ENCODE measurements at places on chromosomes 5 and 9. TPM values are rescaled to one million over a fixed set of nuclear protein-coding genes. Genes with fewer than 3 reads are reported as not detected.

NAIF1 gene
- total RNA-seq: 10.4 TPM

INSL4 gene
- not detected for total RNA-seq

SAXO1 gene
- total RNA-seq: 0.24 TPM

EQTN gene
- total RNA-seq: 0.78 TPM

CTXN3 gene
- total RNA-seq: not detected

SPARC gene
- total RNA-seq: 2,608 TPM

LRRC26 gene
- total RNA-seq: not detected

ECM2 gene
- 65.6 TPM for total RNA-seq

ROPN1L gene
- 0.68 TPM for total RNA-seq

SMIM33 gene
- total RNA-seq: not detected

PRR16 gene
- 14.2 TPM for total RNA-seq

CA9 gene
- total RNA-seq: 4.3 TPM

CDKN2B-AS1 gene
- 1.2 TPM for total RNA-seq

C9 gene
- total RNA-seq: 0.13 TPM

SPINK4 gene
- total RNA-seq: not detected

ZNG1A gene
- 30.0 TPM for total RNA-seq

CATSPER3 gene
- total RNA-seq: 0.29 TPM

APBA1 gene
- 12.6 TPM for total RNA-seq

CORO2A gene
- total RNA-seq: 1.6 TPM

AGXT2 gene
- total RNA-seq: not detected

ARID3C gene
- total RNA-seq: not detected

MYOT gene
- 4.0 TPM for total RNA-seq

MLLT3 gene
- total RNA-seq: 8.1 TPM

LCN12 gene
- total RNA-seq: 0.71 TPM

RPP25L gene
- total RNA-seq: 9.8 TPM

SH2D3C gene
- total RNA-seq: 19.7 TPM

IL5 gene
- total RNA-seq: not detected

MARCOL gene
- total RNA-seq: not detected

PKD2L2 gene
- total RNA-seq: not detected

CDC25C gene
- total RNA-seq: not detected

MRPL36 gene
- total RNA-seq: 25.1 TPM

HRCT1 gene
- 14.2 TPM for total RNA-seq

GABRB2 gene
- total RNA-seq: 1.1 TPM

CER1 gene
- 0.29 TPM for total RNA-seq

TRPM3 gene
- total RNA-seq: 1.5 TPM

FBN2 gene
- 0.84 TPM for total RNA-seq

C5orf46 gene
- 49.5 TPM for total RNA-seq

WHRN gene
- 3.8 TPM for total RNA-seq

TAS2R1 gene
- not detected for total RNA-seq

SLC34A3 gene
- not detected for total RNA-seq

SLC25A2 gene
- 0.69 TPM for total RNA-seq

ADGRV1 gene
- total RNA-seq: 0.36 TPM

TNFSF8 gene
- 5.8 TPM for total RNA-seq

TSSK1B gene
- total RNA-seq: 0.18 TPM

NEUROG1 gene
- not detected for total RNA-seq

TMEM232 gene
- 1.7 TPM for total RNA-seq

DRD1 gene
- 0.62 TPM for total RNA-seq

SLCO4C1 gene
- total RNA-seq: 1.6 TPM

ACOT12 gene
- total RNA-seq: 0.18 TPM

NME5 gene
- total RNA-seq: 2.1 TPM

PCDHA13 gene
- total RNA-seq: 0.16 TPM

PFN3 gene
- not detected for total RNA-seq

DMRTA1 gene
- 0.39 TPM for total RNA-seq

LCN9 gene
- total RNA-seq: not detected

SLC4A9 gene
- total RNA-seq: not detected

ZNF454 gene
- total RNA-seq: 2.2 TPM

PCDHA1 gene
- total RNA-seq: not detected

Measured in aorta (tissue), 5 donors.